ENCODE measurements at places on chromosomes 5 and 9. TPM values are rescaled to one million over a fixed set of nuclear protein-coding genes. Genes with fewer than 3 reads are reported as not detected.

Gene TUBB4B
- total RNA-seq = 287 TPM

Gene PCDH1
- total RNA-seq = 37.9 TPM

Gene GMCL2
- total RNA-seq = not detected

Gene SOHLH1
- not detected for total RNA-seq

Gene PHF24
- not detected for total RNA-seq

Gene SLC6A18
- not detected for total RNA-seq

Gene SLC36A3
- total RNA-seq = not detected

Gene MSMP
- total RNA-seq = not detected

Gene PCDHA10
- total RNA-seq = 1.8 TPM

Gene JAKMIP2
- total RNA-seq = 2.6 TPM

Gene MYOZ3
- not detected for total RNA-seq

Gene NR2F1
- 9.3 TPM for total RNA-seq

Gene NDOR1
- total RNA-seq = 30.1 TPM

Gene PCDHB2
- 11.2 TPM for total RNA-seq

Gene FAM153A
- total RNA-seq = not detected

Gene FRMPD1
- total RNA-seq = not detected

Gene SPATA31A3
- total RNA-seq = 0.05 TPM

Gene TAF11L11
- not detected for total RNA-seq

Gene NELFB
- total RNA-seq = 51.2 TPM

Gene RRAGA
- 29.3 TPM for total RNA-seq

Gene ZCCHC9
- 38.0 TPM for total RNA-seq

Gene MYORG
- 1.2 TPM for total RNA-seq

Gene PAX5
- total RNA-seq = not detected

Gene FBP2
- not detected for total RNA-seq

Gene DPYSL3
- total RNA-seq = 30.1 TPM

Gene CNTNAP3B
- 53.8 TPM for total RNA-seq

Gene LHX3
- not detected for total RNA-seq

Gene TERT
- total RNA-seq = 5.4 TPM

Gene FAM81B
- total RNA-seq = not detected

Gene MARCHF11
- total RNA-seq = not detected

Gene PCDHA2
- total RNA-seq = 1.3 TPM

Gene LHX6
- total RNA-seq = 1.7 TPM

Gene SPTAN1
- 207 TPM for total RNA-seq

Gene DMGDH
- not detected for total RNA-seq

Gene SMIM32
- total RNA-seq = not detected

Gene CA9
- total RNA-seq = 29.2 TPM

Gene NIPAL4
- 0.42 TPM for total RNA-seq

Gene SPATA31D4
- total RNA-seq = not detected

Gene ADCY2
- total RNA-seq = 0.69 TPM

Gene TAF11L10
- total RNA-seq = not detected

Gene CBY3
- not detected for total RNA-seq

Gene SHOC1
- total RNA-seq = 0.08 TPM

Gene SLC34A3
- total RNA-seq = not detected

Gene C5orf63
- 2.9 TPM for total RNA-seq

Gene SUSD3
- 0.72 TPM for total RNA-seq

Gene TTLL11
- 5.2 TPM for total RNA-seq

Gene KIF4B
- 0.03 TPM for total RNA-seq

Gene KIF27
- 3.0 TPM for total RNA-seq

Gene AFAP1L1
- 15.0 TPM for total RNA-seq

Gene ANKRD34B
- not detected for total RNA-seq

Measured in A375 (cell line).